ENCODE measurements at places on chromosomes 7 and 10.

GRCh38 chr10:33199731-33200232, 134.7 kb downstream of the NRP1 start:
- no peak overlapping the region for H3K4me3 ChIP-seq
- H3K27me3 ChIP-seq, result no peaks in the 10 kb centered on the region

DNA sequence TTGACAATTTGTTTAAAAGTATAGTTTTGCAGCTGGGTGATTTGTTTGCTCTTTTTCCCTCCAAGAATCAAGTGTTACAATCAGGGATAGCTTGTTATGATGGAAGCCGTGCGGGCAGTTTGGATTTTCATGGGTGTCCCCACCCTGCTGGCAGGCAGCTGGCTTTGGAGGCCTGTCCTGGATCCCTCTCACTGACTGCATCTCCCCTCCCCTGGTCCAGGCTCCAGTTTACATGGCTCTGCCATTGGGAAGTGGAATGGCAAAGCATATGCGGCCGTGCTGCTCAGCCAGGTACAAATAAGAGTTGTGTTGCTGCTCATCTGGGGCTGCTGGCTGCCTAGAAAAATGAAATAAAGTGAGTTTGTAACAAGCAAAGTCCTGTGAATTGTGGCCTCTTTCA, 76.0 kb downstream of the CXCL12 start:
- no peak for DNase-seq
- H3K4me3 ChIP-seq, result no peak overlapping the region
- no peak overlapping the region for H3K27ac ChIP-seq
- peaks cover 29% of the 10 kb centered on the region for H3K4me1 ChIP-seq

DNA sequence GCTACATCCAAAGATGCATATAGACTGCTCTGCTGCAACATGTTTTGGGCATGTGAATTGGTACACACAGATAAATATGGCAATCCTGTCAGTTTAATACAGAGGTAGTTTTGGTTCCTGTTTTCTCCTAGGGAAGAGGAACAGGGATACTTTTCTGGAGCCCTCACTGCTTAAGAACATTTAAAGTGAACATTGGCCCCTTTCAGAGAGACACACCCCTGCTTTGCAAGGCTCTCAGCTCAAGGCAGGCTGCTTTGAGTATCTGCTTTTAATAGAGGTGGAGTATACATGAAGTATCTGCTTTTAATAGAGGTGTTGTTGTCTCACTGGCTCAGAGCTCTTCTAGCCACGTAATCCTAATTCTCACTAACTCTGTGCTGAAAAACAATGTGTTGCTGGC, 38.9 kb downstream of the CYP51A1 start:
- no peaks in the 10 kb centered on the region for H3K4me1 ChIP-seq
- no peak overlapping the region for H3K27ac ChIP-seq
- no peak overlapping the region for H3K4me3 ChIP-seq
- H3K27me3 ChIP-seq, result no peaks in the 10 kb centered on the region

DNA sequence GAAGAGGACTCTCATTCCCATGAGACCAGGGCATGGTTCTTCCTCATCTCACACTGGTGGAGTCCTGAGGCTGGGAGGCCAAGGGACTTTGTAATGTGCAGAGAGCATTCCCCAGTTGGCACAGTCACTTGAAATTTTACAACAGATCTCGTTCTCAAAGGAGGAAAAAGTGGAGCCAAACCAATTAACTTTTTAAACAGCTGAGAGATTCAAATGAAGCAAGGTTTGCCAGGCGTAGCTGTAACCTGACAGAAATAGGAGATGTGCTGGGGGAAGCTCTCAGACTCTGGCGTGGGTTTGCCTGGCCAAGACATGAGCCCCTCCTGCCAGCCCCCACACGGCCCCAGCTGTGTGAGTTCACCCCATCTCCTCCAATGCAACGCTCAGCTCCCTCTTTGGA, 12.0 kb upstream of the CPXM2 start:
- no peaks in the 10 kb centered on the region for H3K27me3 ChIP-seq
- no peak overlapping the region for H3K4me3 ChIP-seq
- no peaks in the 10 kb centered on the region for H3K4me1 ChIP-seq
- no peak for DNase-seq
- H3K27ac ChIP-seq, result no peak overlapping the region
- no peaks in the 10 kb centered on the region for H3K36me3 ChIP-seq

GRCh38 chr7:7969306-7970236, 975 bp downstream of the GLCCI1 start:
- peak overlapping the region; percentile 82 for H3K4me3 ChIP-seq
- H3K4me1 ChIP-seq, result peaks cover 25% of the 10 kb centered on the region

DNA sequence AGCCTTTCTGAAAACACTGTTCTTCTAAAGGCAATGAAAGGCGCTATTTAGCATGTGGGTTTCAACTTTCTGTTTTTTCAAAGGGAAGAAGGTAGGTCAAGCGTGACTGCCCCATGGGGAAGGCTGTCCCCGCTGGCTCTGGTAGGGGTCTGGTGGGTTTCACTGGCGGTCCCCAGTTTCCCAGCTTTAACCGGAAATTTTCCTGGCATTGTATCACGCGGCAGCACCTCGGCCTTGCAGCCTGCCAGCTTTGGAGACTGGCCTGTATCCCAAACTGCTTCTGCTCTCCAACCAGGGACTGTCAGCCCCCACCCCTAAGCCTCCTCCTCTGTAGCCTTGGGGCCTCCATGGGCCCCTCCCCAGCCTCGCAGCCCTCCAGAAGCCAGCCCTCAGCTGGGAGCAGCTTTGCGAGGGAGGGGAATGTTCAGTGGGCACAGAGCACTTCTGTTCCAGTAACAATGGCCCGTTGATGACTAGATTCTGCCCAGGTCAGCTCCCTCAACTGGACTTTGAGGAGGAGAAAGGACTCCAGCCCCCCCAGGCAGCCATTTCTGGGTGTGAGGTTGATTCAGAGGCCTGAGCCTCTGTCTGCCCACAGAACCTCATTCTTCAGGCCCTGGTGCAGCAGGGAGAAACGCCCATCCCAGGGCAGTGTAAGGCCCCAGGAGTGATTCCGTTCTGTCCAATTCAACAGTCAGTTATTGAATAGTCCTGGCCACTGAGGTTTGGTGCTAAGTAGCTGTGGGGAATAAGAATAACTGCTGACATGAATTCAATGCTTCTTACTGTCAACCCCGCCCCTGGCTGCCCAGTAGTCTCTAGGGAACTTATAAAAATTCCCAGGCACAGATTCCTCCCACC, 17.1 kb downstream of the CHST3 start:
- H3K4me3 ChIP-seq, result no peak overlapping the region
- H3K4me1 ChIP-seq, result peaks cover 44% of the 10 kb centered on the region
- no peaks in the 10 kb centered on the region for H3K36me3 ChIP-seq
- DNase-seq, result peak; percentile 44

GRCh38 chr7:138543739-138544138, 83.7 kb downstream of the TRIM24 start:
- no peak for DNase-seq
- H3K27me3 ChIP-seq, result no peaks in the 10 kb centered on the region
- no peak overlapping the region for H3K27ac ChIP-seq
- H3K4me3 ChIP-seq, result no peak overlapping the region
- H3K36me3 ChIP-seq, result peaks cover 20% of the 10 kb centered on the region

GRCh38 chr10:49080071-49080470, 35.3 kb downstream of the VSTM4 start:
- H3K27ac ChIP-seq, result no peak overlapping the region
- H3K4me1 ChIP-seq, result peaks cover 12% of the 10 kb centered on the region
- H3K27me3 ChIP-seq, result no peaks in the 10 kb centered on the region
- no peak overlapping the region for H3K4me3 ChIP-seq
- DNase-seq, result no peak
- no peaks in the 10 kb centered on the region for H3K36me3 ChIP-seq

GRCh38 chr7:1386623-1387220, 72.5 kb downstream of the MICALL2 start:
- DNase-seq, result no peak
- H3K27me3 ChIP-seq, result no peaks in the 10 kb centered on the region
- no peaks in the 10 kb centered on the region for H3K4me1 ChIP-seq
- H3K36me3 ChIP-seq, result no peaks in the 10 kb centered on the region
- H3K27ac ChIP-seq, result no peak overlapping the region
- no peak overlapping the region for H3K4me3 ChIP-seq

DNA sequence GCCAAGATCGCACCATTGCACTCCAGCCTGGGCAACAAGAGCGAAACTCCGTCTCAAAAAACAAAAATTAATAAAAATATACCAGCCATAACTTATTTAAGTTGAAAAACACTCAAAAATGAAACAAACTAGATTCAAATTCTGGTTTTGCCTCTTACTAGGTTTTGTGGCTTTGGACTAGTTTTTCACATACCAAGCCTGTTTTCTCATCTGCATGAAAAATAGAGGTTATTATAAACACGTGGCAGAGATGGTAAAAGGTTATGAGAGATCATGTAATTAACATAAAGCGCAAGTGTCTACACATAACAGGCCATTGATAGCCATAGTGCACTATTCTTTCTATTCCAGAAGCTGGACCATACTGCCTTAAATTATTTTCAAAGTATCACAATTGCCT, 35.5 kb upstream of the CABCOCO1 start:
- no peaks in the 10 kb centered on the region for H3K36me3 ChIP-seq
- no peak overlapping the region for H3K27ac ChIP-seq
- no peak overlapping the region for H3K4me3 ChIP-seq
- no peaks in the 10 kb centered on the region for H3K4me1 ChIP-seq

DNA sequence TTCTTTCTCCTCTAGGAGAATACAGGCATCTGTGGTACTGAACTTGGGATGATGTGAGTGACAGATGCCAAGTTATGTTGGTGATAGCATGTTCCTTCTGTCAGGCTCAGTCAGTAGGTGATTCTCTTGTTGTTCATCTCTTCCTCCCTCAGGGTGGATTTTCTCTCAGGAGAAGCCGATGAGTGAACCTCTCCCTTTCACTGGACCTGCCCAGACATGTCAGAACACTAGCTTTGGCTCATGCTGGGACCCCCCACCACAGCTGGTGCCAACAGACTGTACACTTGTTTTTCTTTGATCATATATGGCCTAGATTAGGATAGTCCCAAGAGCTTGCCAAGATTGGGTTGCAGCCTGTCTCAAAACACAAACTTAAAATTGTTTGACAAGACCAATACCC, 129.4 kb downstream of the BMPER start:
- no peak for DNase-seq
- H3K27ac ChIP-seq, result no peak overlapping the region
- H3K27me3 ChIP-seq, result no peaks in the 10 kb centered on the region
- H3K4me1 ChIP-seq, result no peaks in the 10 kb centered on the region
- no peak overlapping the region for H3K4me3 ChIP-seq

- H3K27ac ChIP-seq, result no peak overlapping the region
- no peaks in the 10 kb centered on the region for H3K36me3 ChIP-seq
- no peaks in the 10 kb centered on the region for H3K27me3 ChIP-seq
- H3K4me1 ChIP-seq, result no peaks in the 10 kb centered on the region
- H3K4me3 ChIP-seq, result no peak overlapping the region
- DNase-seq, result no peak
Measured at GRCh38 chr10:77907900-77908717, 18.4 kb downstream of the DLG5 start.

DNA sequence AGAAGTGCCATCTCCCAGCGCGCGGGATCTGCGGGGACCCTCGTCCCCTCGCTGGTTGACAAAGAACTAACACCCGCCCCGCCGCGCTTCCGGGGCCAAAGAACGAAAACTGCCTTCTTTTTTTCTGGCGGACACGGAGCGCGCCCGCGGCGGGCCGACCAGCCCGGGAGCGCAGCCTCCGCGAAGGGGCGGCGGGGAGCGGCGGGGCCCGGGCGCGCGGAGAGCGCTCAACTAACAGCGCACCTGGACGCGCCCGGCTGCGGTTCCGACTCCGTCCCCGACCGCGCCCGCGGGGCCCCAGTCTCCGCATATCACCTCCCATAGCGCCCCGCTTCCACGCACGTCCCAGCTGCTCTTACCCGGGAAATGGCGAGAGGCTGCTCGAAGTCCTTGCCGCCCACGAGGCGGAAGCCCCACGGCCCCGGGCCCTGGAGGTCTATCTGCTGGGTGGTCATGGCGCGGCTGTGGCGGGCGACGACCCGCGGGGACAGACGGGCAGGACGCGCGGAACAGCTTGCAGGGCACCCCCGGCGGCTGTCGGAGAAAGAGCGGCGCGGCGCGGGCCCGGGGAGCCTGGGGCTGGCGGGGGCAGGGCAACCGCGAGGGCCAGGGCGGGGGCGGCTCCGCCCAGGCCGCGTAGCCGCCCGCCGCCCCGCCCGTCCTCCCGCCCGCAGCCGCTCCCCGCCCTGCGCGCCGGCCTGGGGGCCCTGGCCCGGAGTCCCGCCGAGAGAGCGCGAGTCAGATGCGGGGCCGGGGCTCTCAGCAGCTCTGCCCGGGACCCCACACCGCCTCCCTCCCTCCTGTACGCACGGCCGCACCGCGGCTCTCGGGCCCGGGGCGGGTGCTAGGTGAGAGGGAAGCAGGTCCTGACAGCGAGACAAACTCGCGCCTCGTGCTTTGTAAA, at the start of gene PDLIM1:
TSS of gene PDLIM1 (minus strand) at position 543 of the 904 bp plus-strand sequence. CDS start at position 455, 88 bp downstream.
- H3K4me1 ChIP-seq, result peaks cover 47% of the 10 kb centered on the region
- H3K4me3 ChIP-seq, result peak within 1 kb of the TSS; percentile 97
- H3K27me3 ChIP-seq, result no peaks in the 10 kb centered on the region
- no peak for DNase-seq

GRCh38 chr7:44541028-44541869, at the start of gene NPC1L1:
NPC1L1 (minus strand) TSS chr7:44541330; CDS start chr7:44541259, 71 bp downstream.
- H3K27me3 ChIP-seq, result no peaks in the 10 kb centered on the region
- no peak within 1 kb of the TSS for H3K4me3 ChIP-seq
- H3K4me1 ChIP-seq, result no peaks in the 10 kb centered on the region
- no peak for DNase-seq

DNA sequence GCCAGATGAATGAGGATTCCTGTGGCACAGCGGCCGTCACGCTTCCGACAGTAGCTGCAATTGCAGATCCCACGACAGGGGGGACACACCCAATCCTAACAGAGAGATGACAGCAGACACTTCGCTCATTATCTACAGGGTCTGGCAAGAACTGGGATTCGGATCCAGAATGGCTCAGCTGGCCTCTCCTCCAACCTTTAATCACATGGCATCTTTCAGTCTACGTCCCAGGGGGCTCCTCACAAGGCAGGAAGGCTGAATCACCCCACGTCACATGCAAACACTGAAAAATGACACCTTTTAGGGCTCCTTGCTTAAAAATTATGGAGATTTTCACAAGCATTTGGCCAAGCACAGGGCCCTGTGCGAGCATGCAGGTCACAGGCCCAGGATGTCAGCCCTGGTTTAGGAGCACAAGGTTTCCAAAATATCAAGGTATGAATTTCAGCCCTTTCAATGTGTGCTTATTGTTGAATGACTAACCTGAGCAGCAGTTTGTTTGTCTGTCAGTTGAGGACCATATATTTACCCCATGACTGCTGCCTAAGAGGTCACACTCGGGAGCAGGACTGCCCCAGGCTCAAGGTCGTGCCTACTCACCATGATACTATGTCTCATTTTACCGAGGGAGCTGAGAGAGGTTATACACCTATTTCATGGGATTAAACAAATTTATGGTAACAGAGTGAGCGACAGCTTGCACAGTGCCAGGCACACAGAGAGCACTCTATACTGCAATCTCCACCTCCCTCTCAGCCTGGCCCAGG, 42.5 kb downstream of the CDCA7L start:
- H3K4me1 ChIP-seq, result peaks cover 7% of the 10 kb centered on the region
- H3K27me3 ChIP-seq, result no peaks in the 10 kb centered on the region
- H3K27ac ChIP-seq, result no peak overlapping the region
- H3K36me3 ChIP-seq, result peaks cover 18% of the 10 kb centered on the region

GRCh38 chr7:136874393-136875032, 6.1 kb downstream of the CHRM2 start:
- no peak overlapping the region for H3K4me3 ChIP-seq
- H3K27me3 ChIP-seq, result no peaks in the 10 kb centered on the region
- no peaks in the 10 kb centered on the region for H3K36me3 ChIP-seq
- H3K4me1 ChIP-seq, result no peaks in the 10 kb centered on the region

- no peak overlapping the region for H3K27ac ChIP-seq
- H3K4me1 ChIP-seq, result no peaks in the 10 kb centered on the region
- H3K4me3 ChIP-seq, result no peak overlapping the region
- no peaks in the 10 kb centered on the region for H3K27me3 ChIP-seq
- no peaks in the 10 kb centered on the region for H3K36me3 ChIP-seq
Measured at GRCh38 chr7:110885474-110885873, 205.5 kb upstream of the LRRN3 start.

All from GM12878 (cell line).